Myocyte (in vitro differentiated cells): ENCODE measurements at places on chromosomes 7 and 10.

- DNase-seq: no peak
These were observed 5.7 kb downstream of the ZNF22 start for GRCh38 chr10:45006276-45007030.

GRCh38 chr10:103265717-103266329 lies 11.1 kb upstream of the INA start:
- DNase-seq: peak; percentile 86

- no peak for DNase-seq
These were observed 80.0 kb downstream of the SHH start for GRCh38 chr7:155732286-155732685.

GRCh38 chr10:29816801-29817558 lies 182.2 kb upstream of the SVIL start:
- no peak for DNase-seq

DNA sequence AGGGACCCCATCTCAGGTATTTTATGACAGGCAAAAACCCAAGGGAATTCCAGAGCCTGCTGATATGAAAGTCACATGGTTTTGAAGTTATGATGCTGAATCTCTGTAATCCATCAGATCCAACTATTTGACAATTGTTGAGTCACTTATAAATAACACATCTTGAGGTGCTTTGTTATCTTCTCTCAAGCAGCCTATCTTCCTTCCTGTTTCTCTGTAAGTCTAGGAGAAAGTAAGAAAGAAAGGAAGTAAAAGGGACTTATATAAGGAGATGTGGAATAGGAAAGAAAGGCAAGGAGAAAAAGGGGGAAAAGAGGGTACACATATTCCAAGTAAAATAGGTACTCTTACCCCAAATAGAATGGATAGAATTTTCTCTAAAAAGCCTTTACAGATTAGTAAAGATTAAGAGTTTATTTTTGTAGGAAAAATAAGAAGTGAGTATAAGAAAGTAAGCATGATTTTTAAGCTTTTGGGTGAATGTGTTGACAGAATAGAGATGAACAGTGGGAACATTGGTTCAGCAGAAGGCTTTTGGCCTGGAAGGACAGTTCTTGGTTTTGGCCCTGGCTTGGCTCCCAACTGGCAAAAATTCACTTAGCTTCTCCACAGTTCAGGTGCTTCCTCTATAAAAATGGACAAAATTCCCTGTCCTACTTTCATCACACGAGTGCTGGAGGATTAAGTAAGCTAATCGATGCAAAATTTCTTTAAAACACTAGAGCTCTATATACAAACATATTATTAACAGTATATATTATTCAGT lies 39.6 kb upstream of the ANK3 start:
- no peak for DNase-seq

DNA sequence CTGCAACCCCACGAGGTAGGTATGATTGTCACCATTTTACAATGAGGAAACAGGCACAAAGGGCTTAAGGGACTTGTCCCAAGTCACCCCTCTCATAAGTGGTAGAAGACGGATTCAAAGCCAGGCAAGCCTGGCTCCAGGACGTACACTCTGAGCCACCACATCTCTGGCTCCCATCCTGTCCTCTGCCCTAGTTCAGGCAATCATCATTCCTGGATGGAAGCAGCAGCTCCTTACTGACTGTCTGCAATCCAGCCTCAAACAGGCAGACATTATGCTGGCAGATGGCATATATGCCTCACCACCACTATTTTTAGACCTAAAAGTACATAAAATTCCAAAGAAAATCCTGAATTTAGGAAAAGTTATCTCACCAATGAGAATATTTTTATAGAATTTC lies 100.7 kb downstream of the USP6NL start:
- DNase-seq: no peak

DNA sequence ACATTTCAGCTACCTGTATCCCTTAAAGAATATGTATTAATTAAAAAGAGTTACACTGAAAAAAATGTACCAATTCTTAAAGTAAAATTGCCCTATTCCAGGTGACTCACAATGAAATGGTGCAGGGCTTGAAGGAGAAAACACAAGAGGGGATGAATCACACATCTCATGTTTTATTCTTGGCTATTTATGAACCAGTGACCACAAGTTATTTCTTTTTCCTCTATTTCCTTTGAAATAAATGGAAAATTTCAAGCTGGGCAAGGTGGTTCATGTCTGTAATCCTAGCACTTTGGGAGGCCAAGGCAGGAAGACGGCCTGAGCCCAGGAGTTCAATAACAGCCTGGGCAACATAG lies 106.8 kb downstream of the UBE2H start:
- peak; percentile 71 for DNase-seq

GRCh38 chr7:75691793-75692543 lies 46.8 kb downstream of the HIP1 start:
- no peak for DNase-seq

- DNase-seq: no peak
These were observed 11.4 kb downstream of the NET1 start for GRCh38 chr10:5423771-5424170.

DNA sequence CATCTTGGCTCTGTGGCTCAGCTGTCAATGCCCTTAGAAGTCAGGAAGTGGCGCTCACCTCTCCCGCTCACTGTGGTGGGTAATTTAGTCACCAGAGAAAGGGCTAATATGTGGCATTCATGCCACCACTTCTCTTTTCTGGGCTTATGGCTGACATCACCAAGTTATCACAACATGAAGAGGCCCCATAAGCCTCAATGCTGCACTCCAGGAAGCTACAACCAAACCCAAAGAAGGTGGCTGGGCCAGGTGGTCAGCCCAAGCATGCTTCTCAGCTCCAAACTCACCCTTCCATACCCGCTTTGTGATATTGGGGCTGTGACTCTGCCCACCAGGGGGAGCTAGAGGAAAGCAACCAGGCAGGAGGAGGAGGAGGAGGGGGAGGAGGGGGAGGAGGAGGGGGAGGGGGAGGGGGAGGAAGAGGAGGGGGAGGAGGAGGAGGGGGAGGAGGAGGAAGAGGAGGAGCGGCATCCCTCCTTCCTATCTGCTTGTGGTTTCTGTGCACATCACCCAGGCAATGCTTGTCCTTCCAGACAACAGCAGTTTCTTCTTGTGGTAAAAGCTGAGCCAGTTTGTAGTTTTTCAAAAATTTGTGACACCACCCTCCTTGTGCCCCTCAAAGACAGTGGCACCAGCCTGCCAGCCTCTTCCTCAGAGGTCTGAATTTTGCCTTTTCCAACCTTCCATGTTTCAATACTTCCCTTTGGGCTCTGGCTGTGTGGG lies 42.1 kb downstream of the CYP26A1 start:
- DNase-seq: peak; percentile 43

GRCh38 chr10:97481071-97481470 lies 17.2 kb downstream of the MMS19 start:
- no peak for DNase-seq

DNA sequence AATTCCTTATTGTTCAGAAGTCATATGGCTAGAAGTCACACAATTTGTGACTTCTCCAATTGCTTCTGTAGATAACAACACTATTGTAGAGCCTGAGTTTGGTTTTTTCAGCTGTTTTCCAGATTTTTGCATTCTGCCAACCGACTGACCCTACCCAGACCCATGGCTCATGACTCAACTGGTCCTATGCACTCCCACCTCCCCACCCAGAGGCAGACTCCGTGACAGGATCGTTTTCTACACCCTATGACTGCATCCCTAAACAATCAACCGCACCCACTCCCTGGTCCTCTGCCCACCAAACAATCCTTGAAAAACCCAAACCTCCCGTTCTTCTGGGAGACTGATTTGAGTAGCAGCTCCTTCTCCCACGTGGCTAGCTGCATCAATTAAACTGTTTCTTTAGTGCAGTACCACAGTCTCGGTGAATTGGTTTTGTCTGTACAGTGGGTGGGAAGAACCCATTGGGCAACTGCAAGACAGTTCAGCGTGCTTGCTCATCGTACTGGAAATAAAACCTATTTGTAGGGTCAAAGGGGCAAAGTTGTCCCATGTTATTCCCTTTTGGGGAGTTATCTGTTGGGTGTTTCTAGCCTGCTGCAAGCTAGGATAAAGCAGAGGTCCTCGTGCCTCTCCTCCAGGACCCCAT lies 150.3 kb upstream of the FAM20C start:
- peak; percentile 46 for DNase-seq

- no peak for DNase-seq
These were observed 5.8 kb downstream of the LIPJ start for GRCh38 chr10:88592381-88592780.
